EH (cell line): ENCODE measurements at places on chromosomes 6 and 20.

- DNase-seq: peak; percentile 35
Measured at GRCh38 chr6:10610289-10610688, 84.1 kb downstream of the C6orf52 start.

DNA sequence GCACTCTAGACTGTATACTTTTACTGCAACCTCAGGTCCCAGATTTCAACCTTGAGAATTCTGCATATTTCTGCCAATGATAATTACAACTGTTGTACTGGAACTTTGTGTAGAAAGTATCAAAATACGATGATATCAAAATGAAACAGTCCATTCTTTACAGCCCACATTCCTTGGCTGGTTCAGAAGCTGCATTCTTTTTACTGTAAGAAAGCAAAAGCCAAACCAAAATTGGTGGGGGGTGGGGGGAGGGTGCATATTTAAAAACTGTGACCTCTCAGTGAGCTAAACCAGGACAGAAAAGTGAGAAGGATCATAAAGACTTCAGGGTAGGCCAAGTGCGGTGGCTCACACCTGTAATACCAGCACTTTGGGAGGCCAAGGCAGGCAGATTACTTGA is 41.8 kb upstream of the UBR2 start:
- peak; percentile 70 for DNase-seq

DNA sequence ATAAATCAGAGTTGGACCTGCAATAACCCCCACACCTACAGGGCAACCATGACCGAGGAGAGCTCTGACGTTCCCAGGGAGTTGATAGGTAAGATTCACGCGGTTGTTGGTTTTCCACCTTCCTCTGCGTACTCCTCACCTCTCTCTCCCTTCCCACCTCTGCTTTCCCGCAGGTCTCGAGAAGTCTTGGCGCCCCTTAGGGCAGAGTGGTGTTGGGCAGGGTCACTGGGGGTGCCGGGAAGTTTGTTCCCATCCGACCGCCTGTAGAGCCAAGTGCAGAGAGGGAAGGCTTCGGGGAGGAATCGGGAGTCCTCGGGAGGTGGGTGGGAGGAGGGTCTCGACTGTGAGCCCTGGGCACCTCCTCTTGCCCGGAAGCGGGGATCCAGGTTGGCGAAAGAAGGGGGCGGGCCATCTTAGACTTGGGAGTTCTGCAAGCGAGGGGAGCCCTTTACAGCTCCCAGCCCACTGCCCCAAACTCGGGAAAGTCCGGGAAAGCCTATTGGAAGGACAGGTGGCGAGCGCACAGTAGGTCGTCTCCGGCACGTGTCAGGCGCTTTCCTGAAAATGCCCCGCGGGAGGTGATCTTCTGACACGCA is 672 bp downstream of the CARMIL1 start:
- DNase-seq: peak; percentile 11

- peak; percentile 13 for DNase-seq
Measured at GRCh38 chr20:9331707-9332435, 182.5 kb upstream of the LAMP5 start.

- DNase-seq: no peak
Measured at GRCh38 chr20:47125758-47126591, 230.5 kb downstream of the ZMYND8 start.

- DNase-seq: no peak
Measured at GRCh38 chr6:77454386-77454785, 8.9 kb downstream of the HTR1B start.

DNA sequence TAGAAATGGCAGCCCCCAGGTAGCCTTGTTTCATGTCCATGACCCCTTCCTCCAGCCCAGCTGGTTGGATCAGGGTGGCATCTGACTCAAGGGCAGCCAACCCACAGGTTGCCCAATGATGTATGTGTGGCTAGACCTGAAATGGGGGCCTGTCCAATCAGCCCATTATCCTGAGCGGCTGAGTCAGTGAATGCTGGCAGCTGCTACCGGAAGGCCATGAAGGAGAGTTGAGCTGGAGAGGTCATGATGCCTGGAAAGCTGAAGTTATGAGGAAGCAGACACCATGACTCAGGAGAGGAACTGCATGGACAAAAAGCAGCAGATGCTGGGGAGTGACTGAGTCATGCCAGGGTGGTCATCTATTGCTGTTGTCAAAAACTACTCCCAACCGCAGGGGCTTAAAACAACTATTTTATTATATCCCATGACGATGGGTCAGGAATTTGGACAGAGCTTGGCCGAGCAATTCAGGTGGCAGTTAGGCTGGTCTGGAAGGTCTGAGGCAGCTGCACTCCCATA is 67.3 kb downstream of the MDGA1 start:
- peak; percentile 99 for DNase-seq

GRCh38 chr6:55901765-55902270 is 26.4 kb upstream of the BMP5 start:
- DNase-seq: no peak

- DNase-seq: no peak
Measured at GRCh38 chr20:61657721-61658377, 405.8 kb downstream of the CDH4 start.

DNA sequence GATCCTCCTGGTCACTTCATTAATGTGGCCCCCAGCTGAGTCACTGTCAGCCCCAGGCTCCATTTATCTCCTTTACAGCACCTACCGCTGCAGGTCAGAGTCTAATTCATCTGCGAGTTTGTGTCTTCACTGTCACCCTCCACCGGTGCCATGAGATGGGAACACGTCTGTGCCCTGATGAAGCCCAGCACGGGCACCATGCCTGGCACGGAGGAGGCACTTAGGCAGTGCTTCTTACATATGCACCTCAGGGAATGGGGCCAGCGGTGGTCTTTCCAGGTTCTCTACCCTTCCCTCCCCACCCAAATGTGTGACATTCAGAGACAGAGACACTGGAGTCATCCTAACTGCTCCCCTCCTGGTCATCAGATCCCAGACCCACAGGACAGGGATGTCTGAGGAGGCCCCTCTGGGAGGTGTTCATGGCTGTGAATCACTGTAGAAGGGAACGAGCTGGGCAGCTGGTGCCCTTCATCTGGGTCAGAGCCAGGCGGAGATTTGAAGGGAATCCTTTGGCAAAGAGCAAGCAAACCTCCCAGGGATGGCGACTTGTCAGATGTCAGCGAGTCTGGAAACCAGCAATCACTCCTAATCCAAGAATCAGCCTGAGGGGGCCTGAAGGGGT is 364.6 kb downstream of the PREX1 start:
- DNase-seq: no peak

DNA sequence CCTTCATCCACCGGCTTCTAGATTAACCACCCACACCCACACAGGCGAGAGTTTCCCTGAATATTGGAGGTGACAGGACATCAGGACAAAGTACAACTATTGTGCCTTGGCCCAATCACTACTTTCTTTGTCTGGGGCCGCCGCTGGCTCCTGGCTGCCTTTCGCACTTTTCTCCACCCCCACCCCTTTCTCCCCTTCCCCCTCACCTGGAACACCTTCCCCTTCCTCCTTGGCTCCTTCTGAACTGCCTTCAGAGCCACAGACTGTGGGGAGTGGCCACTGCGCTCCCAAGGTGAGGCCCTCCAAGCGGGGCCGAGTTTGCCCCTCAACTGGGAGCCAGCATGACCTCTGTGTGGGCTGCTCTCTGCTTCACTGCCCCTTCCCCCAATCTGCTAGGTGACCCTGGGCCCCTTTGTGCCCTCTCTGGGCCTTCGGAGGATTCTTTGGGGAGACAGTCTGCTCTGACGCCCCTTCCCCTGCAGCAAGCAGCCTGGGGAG is 3.0 kb upstream of the VEGFA start:
- DNase-seq: no peak

GRCh38 chr6:31580438-31580740 is 1.8 kb downstream of the LTB start:
- no peak for DNase-seq

- peak; percentile 87 for DNase-seq
Measured at GRCh38 chr6:53041356-53041755, 23.8 kb upstream of the FBXO9 start.

GRCh38 chr6:2542858-2543218 is 207.9 kb downstream of the MYLK4 start:
- peak; percentile 32 for DNase-seq

DNA sequence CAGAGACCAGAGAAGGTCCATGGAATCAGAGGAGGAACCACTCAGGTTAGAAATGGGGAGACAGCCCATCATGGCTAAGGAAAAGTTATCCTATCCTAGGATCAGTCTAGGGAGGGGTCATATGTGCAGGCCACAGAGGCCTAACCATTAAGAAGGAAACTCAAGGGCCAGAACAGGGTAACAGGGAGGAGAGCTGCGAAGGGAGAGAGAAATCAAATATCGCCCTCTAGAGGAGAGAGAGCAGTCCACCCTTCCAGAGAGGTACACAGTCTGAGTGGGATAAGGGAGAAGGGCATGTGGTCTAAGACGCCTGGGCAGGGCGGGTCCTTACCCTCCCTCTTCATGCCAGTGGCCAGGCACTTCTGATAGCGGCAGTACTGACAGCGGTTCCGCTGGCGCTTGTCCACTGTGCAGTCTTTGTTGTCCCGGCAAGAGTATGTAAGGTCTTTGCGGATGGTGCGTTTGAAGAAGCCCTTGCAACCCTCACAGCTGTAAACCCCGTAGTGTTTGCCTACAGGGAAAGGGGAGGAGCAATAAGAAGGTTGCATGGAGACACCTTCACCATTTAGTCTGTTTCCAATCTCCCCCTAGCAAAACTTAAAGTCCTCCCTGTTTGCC is 2.9 kb downstream of the RXRB start:
- peak; percentile 73 for DNase-seq

- no peak for DNase-seq
Measured at GRCh38 chr6:167577891-167578361, 248.8 kb upstream of the AFDN start.

GRCh38 chr20:23880417-23880816 is 869 bp upstream of the CST5 start:
- DNase-seq: no peak

GRCh38 chr6:11271228-11272020 is 39.0 kb upstream of the NEDD9 start:
- peak; percentile 73 for DNase-seq

GRCh38 chr6:105308840-105309239 is 94.0 kb downstream of the PREP start:
- DNase-seq: no peak

DNA sequence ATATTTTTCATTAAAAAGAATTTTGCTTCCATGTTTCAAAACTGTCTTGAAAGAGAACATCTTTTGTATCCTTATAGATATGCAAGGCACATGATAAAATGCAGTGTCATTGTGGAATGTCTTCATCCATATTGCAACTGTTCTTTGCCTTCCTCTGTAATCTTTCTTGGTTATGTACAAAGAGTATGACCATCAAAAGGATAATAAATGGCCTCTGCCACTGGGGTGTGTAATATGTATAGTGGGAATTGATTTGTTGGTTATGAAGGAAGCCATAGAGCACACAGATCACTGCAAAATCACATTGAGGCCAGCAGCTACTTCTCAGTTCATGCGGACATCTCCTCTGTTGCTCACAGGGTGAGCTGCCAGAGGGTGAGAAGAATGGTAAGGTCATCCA is 703.5 kb downstream of the TFAP2A start:
- no peak for DNase-seq

- no peak for DNase-seq
Measured at GRCh38 chr6:96236471-96236870, 220.7 kb downstream of the FUT9 start.

DNA sequence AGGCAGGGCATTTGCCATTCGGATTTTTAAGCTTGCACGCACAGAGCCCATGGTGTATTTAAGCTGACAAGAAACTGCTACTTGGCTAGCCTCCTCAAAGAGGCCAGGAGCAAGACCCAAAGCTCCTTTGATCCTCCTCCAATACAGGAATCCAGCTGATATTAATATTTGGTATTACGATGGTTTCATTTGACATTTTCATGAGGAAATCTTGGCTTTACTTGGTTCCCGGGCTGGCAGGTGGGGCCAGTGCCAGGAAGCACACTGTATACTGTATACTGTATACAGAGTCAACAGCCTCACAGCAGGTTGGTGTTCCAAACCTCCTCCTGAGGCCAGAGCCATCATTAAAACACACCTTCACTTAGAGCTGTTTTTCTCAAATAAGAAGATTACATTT is 138.2 kb upstream of the ARMC2 start:
- DNase-seq: no peak

DNA sequence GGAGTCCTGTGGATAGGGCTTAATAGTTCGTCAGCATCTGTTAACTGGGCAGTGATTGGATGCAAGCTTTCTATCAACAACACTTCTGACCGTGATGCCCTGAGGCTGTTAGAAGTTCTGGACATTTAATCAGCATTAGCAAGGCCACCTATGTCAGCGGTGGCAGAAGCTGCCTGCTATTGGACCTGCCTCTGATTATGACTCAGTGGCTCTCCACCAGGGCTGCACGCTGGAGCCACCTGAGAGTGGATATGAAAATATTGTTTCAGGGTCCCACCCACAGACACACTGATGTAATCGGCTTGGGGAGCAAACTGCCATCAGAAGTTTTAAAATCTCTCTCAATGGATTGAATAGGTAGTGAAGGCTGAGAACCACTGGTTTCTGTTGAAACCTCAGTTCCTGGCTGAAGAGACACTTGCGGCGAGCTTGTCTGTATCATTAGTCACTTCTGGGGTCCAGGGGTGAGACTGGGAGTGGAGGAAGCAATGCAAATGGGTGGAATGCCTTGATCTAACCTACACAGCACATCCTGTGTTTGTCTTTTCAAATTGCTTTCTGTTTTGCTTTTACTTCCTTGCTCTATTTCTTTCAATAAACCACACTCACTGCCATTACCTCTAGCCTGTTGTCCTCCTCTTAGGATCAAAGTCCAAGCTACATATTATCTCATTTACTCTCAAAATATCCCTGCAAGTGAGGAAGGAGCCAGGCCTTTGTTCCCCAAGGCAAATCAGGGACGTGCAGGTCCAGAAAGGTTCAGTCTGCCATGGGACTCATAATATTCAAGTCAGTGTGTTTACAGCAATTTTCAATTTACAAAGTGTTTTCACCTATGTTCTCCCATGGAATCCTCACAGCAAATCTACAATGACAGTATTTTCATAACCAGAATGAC is 4.2 kb downstream of the CLIC5 start:
- no peak for DNase-seq

DNA sequence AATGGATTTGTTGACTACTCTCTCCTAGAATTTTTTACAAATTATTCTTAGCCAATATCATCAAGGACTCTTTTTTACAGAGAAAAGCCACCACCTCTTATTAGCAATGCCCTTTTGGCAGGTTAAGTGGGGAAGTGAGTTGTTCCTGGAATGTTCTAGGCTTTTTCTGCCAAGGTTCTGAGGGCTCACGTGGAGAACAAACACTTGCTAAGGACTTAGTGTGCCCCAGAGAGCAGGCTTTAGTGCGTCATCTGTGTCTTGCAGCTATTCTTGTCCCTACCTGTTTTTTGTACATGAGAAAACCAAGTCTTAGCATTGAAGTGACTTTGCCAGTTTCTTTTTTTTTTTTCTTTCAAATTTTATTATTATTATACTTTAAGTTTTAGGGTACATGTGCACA is 33.5 kb downstream of the CFAP61 start:
- DNase-seq: no peak
